ENCODE measurements at places on chromosomes 16 and 17.

DNA sequence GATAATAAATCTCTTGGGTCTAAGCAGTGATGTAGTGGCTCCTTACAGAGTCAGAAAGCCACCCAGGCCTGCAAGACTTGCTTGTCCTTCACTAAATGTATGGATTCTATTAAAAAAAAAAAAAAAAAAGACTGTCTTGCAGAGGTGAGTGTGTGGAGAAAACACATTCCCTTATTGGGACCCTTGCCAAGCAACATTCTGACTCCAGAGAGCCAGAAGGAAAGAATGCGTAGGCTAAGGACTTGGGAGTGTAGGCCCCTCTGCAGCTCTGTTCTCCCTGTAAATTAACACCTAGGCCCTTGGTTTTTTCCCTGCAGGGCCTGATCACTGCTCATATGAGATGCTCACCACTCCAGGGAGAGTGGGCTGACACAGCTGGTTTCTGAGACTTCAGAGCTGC is 17.8 kb downstream of the SCPEP1 start:
- no peak for DNase-seq

- DNase-seq: no peak
Observed at GRCh38 chr17:39009581-39010001, 42.4 kb upstream of the FBXO47 start.

GRCh38 chr17:60557805-60558204 is 31.8 kb upstream of the APPBP2 start:
- no peak for DNase-seq

- no peak for DNase-seq
Observed at GRCh38 chr17:32917842-32918241, 10.1 kb upstream of the TMEM98 start.

All from HuH-7 (cell line).